Left lobe of liver (tissue), 2 donors: ENCODE measurements at places on chromosomes 1 and 21. TPM values are rescaled to one million over a fixed set of nuclear protein-coding genes. Genes with fewer than 3 reads are reported as not detected.

GRCh38 chr1:50666849-50667248 lies 243.6 kb upstream of the DMRTA2 start:
- no peak for DNase-seq

DNA sequence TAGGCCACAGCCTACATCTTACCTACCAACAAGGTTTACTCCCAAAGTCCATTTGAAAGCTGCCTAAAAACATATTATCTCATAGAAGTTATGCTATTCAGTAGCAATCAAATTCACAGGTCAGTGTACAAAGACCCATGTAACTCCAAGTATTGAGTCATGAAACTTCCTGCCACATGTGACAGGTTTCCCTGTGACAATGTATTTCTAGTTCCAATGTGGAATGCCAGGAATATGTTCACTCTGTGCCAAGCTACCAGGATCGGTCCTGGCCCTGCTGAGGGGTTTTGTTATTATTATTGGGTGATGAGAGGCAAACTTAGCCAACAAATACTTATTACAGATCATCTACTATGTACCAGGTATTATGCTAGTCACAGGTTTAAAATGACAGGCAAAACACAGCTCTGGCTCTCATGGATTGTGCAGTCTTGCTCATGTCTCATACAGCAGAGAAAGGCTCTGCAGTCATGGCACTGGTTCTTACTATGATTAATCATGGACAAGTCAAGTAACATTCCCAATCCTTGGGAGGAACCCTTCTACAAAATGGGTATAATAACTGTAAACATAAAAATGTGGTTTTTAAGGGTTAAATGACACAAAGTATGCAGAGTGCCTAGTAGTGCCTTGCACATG lies 22.5 kb downstream of the DPH5 start:
- DNase-seq, result no peak

Gene IFI6
- 13.1 TPM for total RNA-seq

DNA sequence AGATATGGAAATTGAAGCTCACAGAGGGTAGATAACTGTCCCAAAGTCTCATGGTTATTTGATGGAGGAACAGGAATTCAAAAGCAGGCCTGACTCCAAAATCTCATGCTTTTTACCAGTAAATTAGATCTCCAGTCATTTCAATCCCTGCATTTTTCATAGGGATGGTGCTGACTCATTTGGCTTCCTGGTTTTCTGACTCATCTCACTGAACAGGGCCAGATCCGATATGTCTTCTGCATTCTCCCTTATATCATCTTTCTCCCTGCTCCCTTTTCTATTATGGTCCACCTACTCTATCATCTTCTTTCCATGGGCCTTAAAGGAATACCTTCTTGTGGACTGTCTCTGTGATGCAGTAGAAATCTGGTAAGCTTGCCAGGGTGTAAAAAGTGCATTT lies 187.2 kb downstream of the FGGY start:
- no peak for DNase-seq

Gene KCNE2
- not detected for total RNA-seq

DNA sequence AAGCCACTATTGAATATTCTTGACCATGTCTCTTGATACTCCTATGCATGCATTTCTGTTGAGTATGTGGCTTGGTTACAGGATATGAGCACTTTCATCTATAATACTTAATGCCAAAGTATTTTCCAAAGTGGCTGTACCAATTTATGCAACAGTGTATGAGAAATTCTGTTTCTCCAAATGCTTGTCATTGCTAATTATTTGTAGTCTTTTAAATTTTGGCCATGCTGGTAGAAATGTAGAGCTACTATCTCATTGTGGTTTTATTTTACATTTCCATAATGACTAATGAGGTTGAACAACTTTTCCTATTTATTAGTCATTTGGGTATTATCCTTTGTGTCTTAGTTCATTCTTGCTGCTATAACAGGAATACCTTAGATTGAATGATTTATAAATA lies 71.4 kb upstream of the TSPAN2 start:
- no peak for DNase-seq

- no peak for DNase-seq
These were observed 77.6 kb upstream of the DNAH14 start for GRCh38 chr1:224851848-224852261.

DNA sequence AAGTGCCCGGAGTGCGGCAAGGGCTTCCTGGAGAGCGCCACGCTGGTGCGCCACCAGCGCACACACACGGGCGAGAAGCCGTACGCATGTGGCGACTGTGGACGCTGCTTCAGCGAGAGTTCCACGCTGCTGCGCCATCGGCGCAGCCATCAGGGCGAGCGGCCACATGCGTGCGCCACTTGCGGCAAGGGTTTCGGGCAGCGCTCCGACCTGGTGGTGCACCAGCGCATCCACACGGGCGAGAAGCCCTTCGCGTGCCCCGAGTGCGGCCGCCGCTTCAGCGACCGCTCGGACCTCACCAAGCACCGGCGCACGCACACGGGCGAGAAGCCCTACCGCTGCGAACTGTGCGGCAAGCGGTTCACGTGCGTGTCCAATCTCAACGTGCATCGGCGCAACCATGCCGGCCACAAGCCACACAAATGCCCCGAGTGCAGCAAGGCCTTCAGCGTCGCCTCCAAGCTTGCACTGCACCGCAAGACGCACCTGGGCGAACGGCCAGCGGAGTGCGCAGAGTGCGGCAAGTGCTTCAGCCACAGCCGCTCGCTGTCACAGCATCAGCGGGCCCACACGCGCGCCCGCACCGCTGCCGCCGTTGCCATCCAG lies 10.0 kb downstream of the ZNF672 start:
- no peak for DNase-seq

DNA sequence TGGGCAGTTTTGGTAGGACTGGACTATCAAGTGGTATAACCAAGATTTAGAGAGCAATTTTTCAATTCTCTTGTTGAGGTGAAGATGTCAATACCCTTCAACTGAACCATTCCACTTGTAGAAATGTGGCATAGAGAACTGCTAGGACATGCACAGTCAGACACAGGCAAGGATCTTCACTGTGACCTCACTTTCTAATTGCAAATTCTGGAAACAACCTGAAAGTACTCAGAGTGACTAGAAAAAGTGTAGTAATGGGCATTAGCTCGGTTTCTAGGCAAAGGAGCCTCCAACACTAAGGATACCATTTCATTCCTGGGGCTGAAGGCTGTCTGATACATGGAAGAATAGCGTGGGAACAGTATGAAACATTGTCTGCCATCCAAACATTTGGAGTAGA lies 433.0 kb upstream of the RUNX1 start:
- no peak for DNase-seq

DNA sequence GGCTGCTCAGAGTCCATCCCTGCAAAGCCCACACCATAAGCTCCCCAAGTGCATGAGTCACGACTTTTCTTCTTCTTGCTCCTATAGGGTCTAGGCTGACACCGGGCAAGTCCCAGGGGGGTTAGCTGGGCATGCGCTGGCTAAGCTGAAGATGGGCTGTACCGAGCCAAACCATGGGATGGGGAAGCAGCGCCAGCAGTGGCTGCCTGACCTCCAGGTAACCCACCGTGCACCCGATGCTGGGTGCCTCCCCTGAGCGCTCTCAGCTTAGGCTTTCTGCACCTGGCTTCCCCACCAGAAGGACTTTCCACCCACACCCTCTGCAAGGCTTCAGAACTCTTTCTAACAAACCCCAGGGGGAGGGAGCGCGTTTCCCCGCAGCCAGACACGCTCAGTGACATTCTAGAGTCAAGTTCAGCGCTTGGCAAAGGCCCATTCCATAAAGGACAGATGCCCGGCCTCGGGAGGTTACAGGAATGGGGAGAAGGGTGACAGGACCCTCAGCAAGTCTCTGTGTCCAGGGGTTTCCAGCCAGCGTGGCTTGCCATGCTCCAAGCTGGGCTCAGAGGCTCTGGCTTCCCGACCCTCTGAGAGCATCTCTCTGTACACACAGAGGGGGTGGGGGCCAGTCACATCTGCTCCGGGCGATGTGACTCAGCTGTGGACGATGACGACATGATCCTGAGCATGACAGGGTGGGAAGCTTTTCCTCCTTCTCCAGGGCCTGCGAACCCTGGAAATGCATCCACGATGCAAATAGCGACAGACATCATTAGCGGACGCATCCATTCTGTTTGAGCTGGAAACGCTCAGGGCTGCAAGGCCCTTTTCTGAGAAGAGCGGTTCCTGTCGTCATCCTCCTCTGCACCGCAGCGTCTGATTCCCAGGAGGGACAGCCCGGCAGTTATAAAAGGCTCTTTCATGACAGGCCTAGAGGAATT lies 107.8 kb downstream of the SIK1 start:
- no peak for DNase-seq

DNA sequence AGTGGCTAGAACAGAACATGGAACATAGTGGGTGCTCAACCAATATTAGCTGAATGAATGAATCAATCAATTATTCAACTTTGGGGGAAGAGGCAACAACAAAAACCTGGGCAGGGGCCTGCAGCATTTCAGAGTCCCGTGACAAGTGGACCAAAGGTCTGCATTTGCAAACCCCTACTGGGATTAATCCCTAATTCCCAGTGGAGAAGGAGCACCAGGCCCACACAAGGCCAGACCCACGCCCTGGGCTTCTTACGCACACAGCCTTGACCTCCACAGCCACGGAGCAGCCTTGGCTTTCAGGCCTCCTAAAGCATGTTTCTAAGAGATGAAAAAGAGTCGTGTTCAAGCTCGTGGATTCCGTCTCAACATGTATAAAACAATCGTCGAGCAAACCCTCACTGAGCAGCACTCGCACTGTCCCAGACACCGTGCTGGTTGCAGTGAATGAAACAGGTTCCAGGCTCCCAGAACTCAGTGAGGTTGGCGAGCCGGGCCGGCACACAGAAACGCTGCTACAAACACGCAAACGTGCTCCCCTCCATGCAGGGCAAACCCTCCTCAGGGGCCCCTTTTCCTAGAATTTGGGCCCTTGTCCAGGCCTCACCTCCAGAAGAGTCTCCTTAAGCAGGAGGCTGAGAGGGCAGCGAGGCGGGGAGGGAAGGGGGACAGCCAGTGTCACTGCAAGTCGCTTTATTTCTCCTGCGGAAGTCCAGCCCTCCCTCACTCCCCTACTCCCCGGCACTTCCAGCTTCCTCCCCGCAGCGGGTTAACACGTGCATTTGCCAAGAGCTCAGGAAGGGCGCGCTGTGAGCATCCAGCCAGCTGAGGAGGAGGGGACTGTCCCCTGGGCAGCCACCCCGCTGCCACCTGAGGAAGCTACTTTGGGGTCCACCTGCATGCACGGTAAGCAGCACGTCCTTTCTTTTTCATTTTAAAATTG lies 556.4 kb downstream of the KIF26B start:
- no peak for DNase-seq

Gene DYNLT5
- 0.28 TPM for total RNA-seq

Gene NTNG1
- not detected for total RNA-seq

Gene KRTAP19-2
- not detected for total RNA-seq

Gene NID1
- total RNA-seq, result 49.7 TPM

DNA sequence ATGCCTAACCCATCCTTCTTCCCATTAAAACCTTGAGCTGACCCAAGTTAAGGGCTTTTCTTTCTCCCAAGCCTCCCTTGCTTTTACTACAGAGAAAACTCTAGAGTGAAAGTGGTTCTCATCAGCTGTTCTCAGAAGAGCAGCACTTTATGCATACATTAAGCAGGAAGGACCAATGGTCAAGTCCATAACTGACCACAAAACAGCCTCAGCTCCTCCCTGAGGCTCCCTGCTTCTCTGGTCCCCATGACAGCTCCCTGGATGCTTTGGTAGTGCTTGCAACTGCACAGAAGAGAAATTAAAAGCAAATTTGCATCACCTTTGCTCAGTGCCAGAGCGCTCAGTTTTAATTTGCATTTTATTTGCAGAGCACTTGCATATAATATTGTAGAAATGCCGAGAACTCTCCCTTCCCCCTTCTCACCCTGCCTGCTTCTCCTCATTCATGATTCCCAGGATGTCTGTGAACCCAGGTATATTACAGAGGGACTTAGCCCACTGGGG lies 56.1 kb downstream of the LMX1A start:
- DNase-seq, result no peak

Gene RIT1
- 7.2 TPM for total RNA-seq
